ENCODE measurements at places on chromosomes 4 and X. TPM values are rescaled to one million over a fixed set of nuclear protein-coding genes. Genes with fewer than 3 reads are reported as not detected.

GPR50 gene
- 0.17 TPM for total RNA-seq

ZNF518B gene
- total RNA-seq = 3.4 TPM

JADE3 gene
- total RNA-seq = 11.6 TPM

UGT2A3 gene
- 0.09 TPM for total RNA-seq

TCP11X2 gene
- total RNA-seq = not detected

ZCCHC12 gene
- total RNA-seq = 0.19 TPM

TBX22 gene
- not detected for total RNA-seq

RADX gene
- total RNA-seq = 0.03 TPM

MAML3 gene
- total RNA-seq = 14.1 TPM

CENPVL2 gene
- total RNA-seq = not detected

NLRP2B gene
- total RNA-seq = not detected

SLC6A14 gene
- not detected for total RNA-seq

SOWAHB gene
- total RNA-seq = 0.05 TPM

VCX3A gene
- total RNA-seq = not detected

KLB gene
- total RNA-seq = 0.08 TPM

ATP7A gene
- 2.5 TPM for total RNA-seq

NUDT10 gene
- total RNA-seq = 0.42 TPM

CXCL8 gene
- 19.3 TPM for total RNA-seq

MGARP gene
- total RNA-seq = 0.83 TPM

ARHGEF9 gene
- total RNA-seq = 5.9 TPM

MAGEC3 gene
- not detected for total RNA-seq

GAGE2A gene
- total RNA-seq = not detected

CHRDL1 gene
- total RNA-seq = 0.06 TPM

RBM3 gene
- 328 TPM for total RNA-seq

PCSK1N gene
- 42.9 TPM for total RNA-seq

PPP4R3C gene
- total RNA-seq = not detected

PDE6B gene
- not detected for total RNA-seq

CT45A5 gene
- total RNA-seq = not detected

PITX2 gene
- total RNA-seq = 1.1 TPM

FHIP1A gene
- total RNA-seq = 0.24 TPM

GRK4 gene
- 1.3 TPM for total RNA-seq

FAT4 gene
- 1.4 TPM for total RNA-seq

NXF3 gene
- not detected for total RNA-seq

IL2RG gene
- not detected for total RNA-seq

BTC gene
- total RNA-seq = 1.4 TPM

EGF gene
- 0.35 TPM for total RNA-seq

POLN gene
- total RNA-seq = 0.60 TPM

CFI gene
- total RNA-seq = 0.46 TPM

UGT2B11 gene
- total RNA-seq = 0.12 TPM

Measured in A549 treated with CORT108297 at 1 μM for 4 hours (cell line).